ENCODE measurements at places on chromosomes 12 and 14. TPM values are rescaled to one million over a fixed set of nuclear protein-coding genes. Genes with fewer than 3 reads are reported as not detected.

ZBTB42 gene
- 0.41 TPM for total RNA-seq

PCED1B gene
- 0.41 TPM for total RNA-seq

KLHL33 gene
- total RNA-seq = under 0.01 TPM

DYRK2 gene
- 88.5 TPM for total RNA-seq

SLCO1A2 gene
- 4.9 TPM for total RNA-seq

PRR4 gene
- 1.2 TPM for total RNA-seq

MYF6 gene
- 1.6 TPM for total RNA-seq

OVCH1 gene
- total RNA-seq = 0.41 TPM

TMEM63C gene
- total RNA-seq = 8.6 TPM

PLEKHG7 gene
- not detected for total RNA-seq

AKAP5 gene
- total RNA-seq = 37.5 TPM

CLEC2A gene
- not detected for total RNA-seq

ETFBKMT gene
- total RNA-seq = 4.5 TPM

RAB3IP gene
- 25.7 TPM for total RNA-seq

SIX1 gene
- total RNA-seq = 0.41 TPM

ANKRD33 gene
- total RNA-seq = not detected

FAM186B gene
- 0.41 TPM for total RNA-seq

APOF gene
- not detected for total RNA-seq

GLI1 gene
- total RNA-seq = under 0.01 TPM

R3HDM2 gene
- 17.1 TPM for total RNA-seq

COPZ1 gene
- total RNA-seq = 59.9 TPM

NCOR2 gene
- 7.3 TPM for total RNA-seq

LRP6 gene
- total RNA-seq = 68.5 TPM

ENDOU gene
- not detected for total RNA-seq

FGD4 gene
- 81.9 TPM for total RNA-seq

DACT1 gene
- total RNA-seq = 203 TPM

DBX2 gene
- 2.9 TPM for total RNA-seq

LMNTD1 gene
- 1.2 TPM for total RNA-seq

SCN8A gene
- 46.1 TPM for total RNA-seq

MTA1 gene
- 42.0 TPM for total RNA-seq

All from frontal cortex (tissue), 4 donors.